ENCODE measurements at places on chromosomes 12 and 14.

DNA sequence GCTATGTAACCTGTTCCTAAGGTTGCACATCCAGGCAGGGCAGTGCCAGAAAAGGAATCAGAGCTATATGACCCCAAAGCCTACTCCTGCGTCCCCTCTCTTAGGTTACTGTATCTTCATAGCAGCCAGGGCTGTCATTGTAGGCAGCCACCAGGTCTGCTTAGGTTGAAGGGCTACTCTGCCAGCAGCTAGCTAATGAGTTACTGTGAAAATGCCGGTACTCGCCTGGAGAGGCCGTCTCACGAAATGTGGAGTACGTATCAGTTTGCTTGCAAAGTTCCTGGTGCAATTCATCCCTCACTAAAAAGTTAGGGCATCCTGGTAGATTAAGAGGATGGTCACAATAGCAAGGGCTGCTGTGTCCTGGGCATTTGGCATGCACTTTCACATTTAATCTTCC lies 50.9 kb downstream of the RPH3A start:
- DNase-seq, result no peak

DNA sequence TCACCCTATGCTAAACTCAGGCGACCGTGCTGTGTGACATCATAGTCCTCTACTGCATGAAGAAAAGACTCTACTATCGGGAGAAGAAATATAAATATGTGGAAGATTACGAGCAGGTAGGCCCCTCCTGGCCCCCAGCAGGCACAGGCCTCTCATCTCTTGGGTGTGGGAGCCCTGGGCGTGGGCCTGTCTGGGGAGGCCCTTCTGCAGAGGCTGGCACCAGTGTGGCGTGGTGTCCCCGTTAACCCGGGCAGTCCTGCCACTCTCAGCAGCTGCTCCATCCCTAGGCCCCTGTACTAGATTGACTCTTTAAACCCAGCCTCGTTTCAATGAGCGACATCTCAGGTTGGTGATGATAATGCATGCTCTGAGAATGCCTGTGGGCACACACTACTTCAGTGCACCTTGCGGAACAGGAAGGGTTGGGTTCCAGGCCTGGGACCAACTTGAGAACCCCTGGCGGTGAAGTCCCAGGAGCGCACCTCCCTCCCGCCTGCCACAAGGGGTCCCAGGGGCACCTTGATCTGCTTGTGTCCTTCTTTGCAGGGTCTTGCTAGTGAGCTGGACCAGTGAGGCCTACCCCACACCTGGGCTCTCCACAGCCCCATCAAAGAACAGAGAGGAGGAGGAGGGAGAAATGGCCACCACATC lies 23.2 kb downstream of the P2RX4 start:
- DNase-seq, result no peak

DNA sequence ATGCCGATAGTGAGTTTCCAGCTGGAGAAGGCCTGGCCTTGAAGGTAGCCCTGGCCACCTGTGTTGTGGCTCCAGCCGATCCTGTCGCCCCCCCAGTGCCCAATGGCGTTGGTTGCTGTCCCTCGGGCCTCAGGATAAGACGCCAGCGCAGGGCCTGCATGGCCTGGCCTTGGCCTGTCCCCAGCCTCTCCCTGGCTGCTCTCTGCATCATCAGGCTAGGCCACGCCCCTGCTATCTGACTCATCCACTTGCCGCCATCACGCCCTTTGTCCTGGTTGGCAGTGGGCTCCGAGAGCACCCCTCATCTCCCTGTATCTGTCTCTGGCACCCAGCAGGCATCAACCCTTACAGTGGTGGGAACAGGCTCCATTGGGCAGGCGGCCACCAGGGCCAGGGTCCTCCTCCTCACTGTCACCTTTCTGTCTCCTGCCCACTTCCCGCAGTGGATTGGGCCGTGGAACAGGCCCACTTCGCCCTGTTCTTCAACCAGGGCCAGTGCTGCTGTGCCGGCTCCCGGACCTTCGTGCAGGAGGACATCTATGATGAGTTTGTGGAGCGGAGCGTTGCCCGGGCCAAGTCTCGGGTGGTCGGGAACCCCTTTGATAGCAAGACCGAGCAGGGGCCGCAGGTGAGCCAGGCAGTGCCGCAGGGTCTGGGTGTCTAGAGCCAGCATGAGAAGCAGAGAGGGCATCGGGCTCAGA lies 25.6 kb downstream of the ALDH2 start:
- no peak for DNase-seq

GRCh38 chr14:100783630-100784370 lies 42.1 kb upstream of the MEG3 start:
- DNase-seq, result no peak

DNA sequence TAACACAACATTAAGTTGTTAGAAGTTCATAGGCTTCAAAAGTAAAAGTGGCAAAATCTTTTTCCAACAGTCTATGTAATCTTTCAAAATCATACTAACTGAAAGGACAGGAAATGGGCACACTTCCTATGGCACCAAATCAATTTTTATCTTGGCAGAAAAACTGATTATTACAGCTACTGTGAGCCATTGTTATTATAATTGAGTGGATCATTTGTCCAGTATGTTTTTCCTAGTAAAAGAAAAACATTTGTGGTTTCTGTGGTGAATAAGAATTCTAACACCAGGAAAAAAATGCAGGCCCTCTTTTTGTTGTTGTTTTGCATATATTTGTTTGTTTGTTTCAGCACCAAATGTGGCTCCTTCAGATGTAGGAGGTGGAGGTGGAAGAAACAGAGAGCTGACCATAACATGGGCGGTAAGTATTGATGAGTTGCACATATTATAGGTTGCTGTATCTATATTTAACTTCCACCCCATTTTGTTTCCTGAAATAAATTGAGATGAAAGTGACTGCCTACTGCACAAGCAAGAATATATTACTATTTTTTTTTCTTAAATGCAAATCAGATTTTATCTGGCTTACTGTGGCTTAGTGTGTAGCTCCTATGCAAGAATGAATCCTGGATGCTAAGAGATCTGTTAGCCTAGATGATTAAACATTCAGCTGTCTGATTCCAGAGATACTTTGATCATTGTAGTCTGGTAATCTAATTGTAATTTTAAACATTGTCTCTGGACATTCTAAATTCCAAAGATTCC lies 174.1 kb upstream of the PDZRN4 start:
- no peak for DNase-seq

GRCh38 chr12:42426746-42427145 lies 100.8 kb downstream of the PPHLN1 start:
- no peak for DNase-seq

GRCh38 chr12:91857813-91858542 lies 287.7 kb downstream of the BTG1 start:
- DNase-seq, result no peak

GRCh38 chr14:34676516-34677211 lies 37.7 kb downstream of the CFL2 start:
- no peak for DNase-seq

GRCh38 chr12:47615711-47616110 lies 90.1 kb downstream of the RPAP3 start:
- no peak for DNase-seq

GRCh38 chr12:75888874-75889613 lies 142.5 kb downstream of the PHLDA1 start:
- DNase-seq, result no peak

DNA sequence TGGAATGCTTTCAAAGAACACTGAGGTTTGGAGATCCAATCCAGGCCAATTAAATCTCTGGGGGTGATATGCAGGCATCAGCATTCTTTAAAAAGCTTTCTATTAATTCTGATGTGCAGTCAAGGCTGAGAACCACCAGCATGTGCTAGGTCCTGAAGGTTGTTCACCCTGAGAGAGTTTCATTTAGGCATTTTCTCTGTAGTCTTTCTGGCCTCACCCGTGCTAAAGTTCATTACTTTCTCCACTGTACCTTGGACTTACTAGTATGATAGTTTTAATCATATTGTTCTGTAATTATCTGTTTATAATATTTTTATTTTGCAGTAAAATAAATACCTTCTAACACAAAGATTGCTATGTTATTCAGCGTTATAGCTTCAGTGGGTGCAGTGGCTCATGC lies 32.9 kb downstream of the SOS2 start:
- no peak for DNase-seq

GRCh38 chr14:97306133-97306759 lies 509.1 kb downstream of the VRK1 start:
- DNase-seq, result no peak

- DNase-seq, result no peak
Observed at GRCh38 chr12:125205386-125205785, 140.2 kb downstream of the AACS start.

GRCh38 chr14:100540141-100540925 lies 46.9 kb downstream of the BEGAIN start:
- no peak for DNase-seq

- DNase-seq, result no peak
Observed at GRCh38 chr12:92992041-92992440, 62.9 kb upstream of the EEA1 start.

DNA sequence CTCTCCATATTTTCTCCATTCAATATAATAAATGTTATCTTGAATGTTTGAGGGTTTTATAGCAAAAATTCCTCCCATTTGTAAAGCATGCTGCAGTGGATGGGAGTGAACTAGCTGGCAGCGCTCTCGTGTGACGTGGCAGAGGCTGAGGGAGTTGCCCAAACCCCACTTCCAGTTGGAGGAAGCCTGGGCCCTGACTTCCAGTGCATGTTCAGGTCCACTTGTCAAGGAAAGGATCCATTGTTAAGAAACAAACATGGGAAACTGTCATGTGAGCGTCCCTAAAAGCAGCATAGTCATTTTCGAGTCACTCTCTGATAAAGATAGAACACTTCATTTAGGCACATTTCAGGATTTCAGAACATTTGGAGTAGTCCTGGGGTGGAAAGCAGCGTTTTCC lies 116.6 kb downstream of the SLC25A47 start:
- no peak for DNase-seq

GRCh38 chr14:36397357-36397756 lies 76.9 kb upstream of the MBIP start:
- no peak for DNase-seq

GRCh38 chr12:90970911-90971310 lies 15.9 kb upstream of the CCER1 start:
- DNase-seq, result no peak

- DNase-seq, result no peak
Observed at GRCh38 chr14:50095895-50096294, 20.5 kb downstream of the VCPKMT start.

- no peak for DNase-seq
Observed at GRCh38 chr12:122842505-122843405, 7.5 kb downstream of the HIP1R start.

- DNase-seq, result no peak
Observed at GRCh38 chr14:100389497-100390104, 66.5 kb downstream of the SLC25A47 start.

GRCh38 chr14:92404018-92404417 lies 81.1 kb downstream of the SLC24A4 start:
- DNase-seq, result no peak

DNA sequence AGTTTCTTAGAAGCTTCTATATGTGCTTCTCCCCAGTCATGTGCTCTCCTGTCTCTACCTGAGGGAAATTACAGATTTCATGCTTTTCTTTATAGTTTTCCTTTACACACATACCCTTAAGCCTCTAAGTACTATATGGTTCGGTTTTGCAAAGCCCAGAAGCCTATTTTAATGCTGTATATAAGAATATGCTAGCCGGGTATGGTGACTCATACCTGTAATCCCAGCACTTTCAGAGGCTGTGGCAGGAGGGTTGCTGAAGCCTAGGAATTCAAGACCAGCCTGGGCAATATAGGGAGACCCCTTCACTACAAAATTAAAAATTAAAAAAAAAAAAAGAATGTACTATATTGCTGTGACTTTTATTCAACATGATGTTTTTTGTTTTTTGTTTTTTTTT lies 15.4 kb downstream of the DGLUCY start:
- DNase-seq, result no peak

DNA sequence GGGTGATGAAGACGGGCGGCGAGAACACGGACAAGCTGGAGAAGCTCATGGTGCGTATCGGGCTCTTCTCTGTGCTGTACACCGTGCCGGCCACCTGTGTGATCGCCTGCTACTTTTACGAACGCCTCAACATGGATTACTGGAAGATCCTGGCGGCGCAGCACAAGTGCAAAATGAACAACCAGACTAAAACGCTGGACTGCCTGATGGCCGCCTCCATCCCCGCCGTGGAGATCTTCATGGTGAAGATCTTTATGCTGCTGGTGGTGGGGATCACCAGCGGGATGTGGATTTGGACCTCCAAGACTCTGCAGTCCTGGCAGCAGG lies 1.9 kb downstream of the FZD10 start:
- no peak for DNase-seq

- DNase-seq, result no peak
Observed at GRCh38 chr14:88986146-88986841, 161.8 kb downstream of the TTC8 start.

DNA sequence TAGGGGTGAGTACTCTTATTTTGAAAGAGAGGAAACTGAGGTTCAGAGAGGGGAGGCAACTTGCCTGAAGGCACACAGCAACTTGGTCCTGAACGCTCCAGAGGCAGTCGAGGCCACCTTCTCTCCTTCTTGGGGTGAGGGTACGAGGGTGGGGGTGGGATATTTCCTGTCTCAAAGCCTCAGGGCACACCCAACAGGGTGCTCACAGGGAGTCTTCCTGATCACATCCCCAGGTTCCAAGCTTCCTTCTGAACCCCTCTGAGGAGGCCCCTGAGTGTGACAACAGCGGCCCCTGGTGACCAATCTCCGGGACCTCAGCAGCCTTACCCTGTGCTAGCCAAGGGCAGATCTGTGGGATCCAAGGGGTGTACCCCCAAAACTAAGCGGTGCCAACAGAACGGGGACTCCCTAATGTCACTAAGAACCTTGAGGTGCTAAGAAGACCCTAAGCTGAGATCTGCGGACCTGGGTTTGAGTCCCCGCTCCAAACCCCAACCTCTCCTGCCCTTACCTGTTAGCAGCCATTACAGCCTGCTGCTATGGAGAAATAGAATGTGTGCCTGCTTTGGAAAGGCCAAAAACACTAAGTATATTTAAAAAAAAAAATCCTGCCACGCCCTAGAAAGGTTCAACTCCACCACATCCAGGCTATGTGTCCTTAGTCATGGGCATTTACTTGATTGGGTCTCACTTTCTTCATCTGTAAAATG lies 57.9 kb downstream of the TRPV4 start:
- DNase-seq, result peak; percentile 76
